ENCODE measurements at places on chromosomes 12 and 14.

DNA sequence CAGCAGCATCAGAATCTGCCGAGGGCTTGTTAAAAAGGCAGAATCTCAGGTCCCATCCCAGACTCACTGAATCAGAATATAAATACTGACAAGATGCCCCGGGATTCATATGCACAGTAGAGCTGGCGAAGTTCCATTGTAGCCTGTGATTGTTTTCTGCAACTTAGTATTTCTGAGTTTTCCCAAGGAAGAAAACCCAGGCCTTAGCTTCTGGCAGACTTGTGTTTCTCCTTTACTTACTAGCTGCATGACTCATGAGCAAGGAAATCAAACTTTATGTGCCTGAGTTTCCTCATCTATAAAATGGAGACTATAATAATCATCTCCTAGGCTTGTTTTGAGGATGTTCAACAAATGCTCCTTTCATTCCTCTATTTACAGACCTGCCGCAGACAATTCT is 278.5 kb upstream of the PLEKHG7 start:
- DNase-seq: peak; percentile 35

DNA sequence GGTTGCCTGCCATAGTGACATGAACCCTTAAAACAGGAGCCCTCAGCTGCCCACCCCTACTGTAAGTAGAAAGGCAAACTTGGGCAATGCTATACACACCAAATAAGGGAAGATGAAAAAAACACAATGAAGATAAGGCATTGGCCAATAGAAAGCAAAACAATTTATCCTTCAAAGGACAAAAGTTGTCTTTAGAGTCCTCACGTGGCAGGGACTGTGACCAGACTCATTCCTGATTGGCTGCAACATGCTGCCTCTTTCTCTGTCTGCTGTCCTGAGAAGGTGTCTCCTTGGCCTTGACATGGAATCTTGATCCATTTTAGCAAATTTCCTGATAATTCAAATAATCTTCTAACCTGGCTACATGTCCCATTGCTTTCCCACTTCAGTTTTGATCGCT is 131.9 kb downstream of the GPR135 start:
- no peak for DNase-seq

GRCh38 chr12:638953-639557 is 24.2 kb downstream of the NINJ2 start:
- DNase-seq: no peak

DNA sequence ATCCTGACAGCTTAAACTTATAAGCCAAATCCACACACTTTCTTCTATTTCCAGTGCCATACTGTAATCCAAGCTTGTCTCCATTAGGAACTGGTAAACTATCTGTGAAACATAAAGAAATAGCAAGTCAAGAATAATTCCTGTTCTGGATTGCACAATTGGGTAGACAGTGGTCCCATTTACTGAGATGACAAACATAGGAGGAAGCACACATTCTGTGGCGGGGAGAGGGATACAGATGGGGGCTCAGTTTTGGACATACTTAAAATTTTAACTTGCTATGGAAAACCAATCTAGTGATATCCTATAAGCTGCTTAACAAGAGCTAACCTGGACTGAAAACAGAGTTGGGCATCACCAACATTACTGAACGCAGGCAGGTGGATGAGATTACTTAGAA is 16.3 kb downstream of the MAP4K5 start:
- no peak for DNase-seq

GRCh38 chr12:57033431-57033830 is 16.5 kb downstream of the MYO1A start:
- no peak for DNase-seq

GRCh38 chr14:64337888-64338615 is 43.9 kb upstream of the ESR2 start:
- DNase-seq: peak; percentile 11

- DNase-seq: no peak
Observed at GRCh38 chr12:110179291-110179690, 55.1 kb downstream of the IFT81 start.

DNA sequence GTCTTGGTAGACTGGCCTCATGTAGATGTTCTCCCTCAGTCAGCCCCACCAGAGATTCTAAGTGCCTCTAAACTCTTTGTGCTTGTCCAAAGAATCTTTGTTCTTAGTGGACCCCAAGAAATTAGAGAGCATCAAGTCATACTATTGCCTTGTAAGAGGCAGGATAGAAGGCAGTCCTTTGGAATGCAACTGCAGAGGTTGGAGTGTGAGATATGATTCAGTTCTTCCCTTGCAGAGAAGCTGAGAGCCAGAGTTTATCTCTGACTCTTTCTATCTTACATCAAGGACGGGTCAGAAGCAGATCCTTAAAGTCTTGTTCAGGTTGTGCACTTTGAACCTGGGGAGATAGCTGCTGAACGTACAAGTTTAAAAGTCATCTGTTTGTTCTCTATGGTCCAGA is 21.1 kb downstream of the TMX1 start:
- DNase-seq: no peak

- no peak for DNase-seq
Observed at GRCh38 chr14:90060965-90061684, 669 bp upstream of the KCNK13 start.

- no peak for DNase-seq
Observed at GRCh38 chr12:79954037-79954610, 19.2 kb upstream of the PPP1R12A start.

All from GM04503 (cell line).